ENCODE measurements at places on chromosomes 2 and 18. TPM values are rescaled to one million over a fixed set of nuclear protein-coding genes. Genes with fewer than 3 reads are reported as not detected.

- no peak overlapping the region for H3K4me3 ChIP-seq
- H3K4me1 ChIP-seq: no peaks in the 10 kb centered on the region
- H3K27me3 ChIP-seq: no peaks in the 10 kb centered on the region
- no peak for DNase-seq
- H3K36me3 ChIP-seq: no peaks in the 10 kb centered on the region
Measured at GRCh38 chr2:164644036-164644700, 22.9 kb upstream of the GRB14 start.

GRCh38 chr2:240597419-240598181 lies 11.1 kb downstream of the CAPN10 start:
- no peaks in the 10 kb centered on the region for H3K27me3 ChIP-seq
- no peak overlapping the region for H3K4me3 ChIP-seq
- H3K4me1 ChIP-seq: no peaks in the 10 kb centered on the region

DNA sequence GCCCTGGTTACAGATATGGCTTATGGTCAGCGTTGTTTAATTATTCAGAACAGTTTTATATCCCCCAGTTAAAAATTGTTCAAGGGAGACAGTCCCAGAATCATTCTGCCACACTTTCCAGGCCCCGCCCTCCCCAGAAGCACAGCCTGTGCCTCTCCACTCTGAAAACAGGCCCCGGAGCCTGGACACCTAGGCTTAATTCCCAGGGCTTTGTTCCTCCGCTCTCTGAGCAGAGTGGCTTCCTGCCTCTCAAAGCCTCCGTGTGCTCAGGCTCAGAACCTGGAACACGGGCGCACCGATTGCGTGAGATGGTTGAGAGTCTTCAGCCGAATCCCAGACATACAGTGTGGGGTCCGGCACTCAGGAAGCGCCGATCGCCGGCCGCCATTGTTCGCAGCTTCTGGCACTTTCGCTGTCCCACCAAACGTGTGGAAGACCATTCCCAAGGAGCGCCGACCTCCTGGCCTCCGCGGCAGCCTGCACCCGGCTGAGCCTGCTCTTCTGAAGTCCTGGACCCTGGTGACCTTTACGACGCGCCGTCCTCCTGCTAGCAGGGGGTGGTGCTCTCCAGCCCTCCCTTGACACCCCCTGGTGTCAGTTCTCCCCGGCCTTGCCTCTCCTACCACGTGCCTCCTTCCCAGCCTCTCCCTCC lies 45.6 kb downstream of the TWIST2 start:
- no peak overlapping the region for H3K4me3 ChIP-seq
- no peak for DNase-seq
- no peak overlapping the region for H3K27ac ChIP-seq
- no peaks in the 10 kb centered on the region for H3K27me3 ChIP-seq
- no peaks in the 10 kb centered on the region for H3K36me3 ChIP-seq
- no peaks in the 10 kb centered on the region for H3K4me1 ChIP-seq

DNA sequence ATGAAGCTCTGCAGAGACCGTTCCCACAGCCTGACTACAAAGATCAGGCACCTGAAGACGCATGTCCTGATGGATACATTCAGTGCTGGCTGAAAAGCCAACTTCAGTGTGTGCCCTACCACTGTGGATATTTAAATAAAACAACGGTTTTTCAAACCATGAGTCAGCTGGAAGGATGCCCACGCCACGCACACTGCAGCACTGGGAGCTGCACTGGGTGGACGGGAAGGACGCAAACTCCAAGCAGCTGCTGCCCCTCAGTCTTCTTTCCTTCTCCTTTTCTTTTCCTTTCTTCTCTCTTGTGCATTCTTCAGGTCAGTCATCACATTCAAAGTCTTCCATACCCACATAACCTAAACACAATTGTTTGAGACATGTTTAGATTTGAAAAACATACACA lies 7.9 kb downstream of the TMEM18 start:
- peak; percentile 85 for DNase-seq
- H3K27ac ChIP-seq: no peak overlapping the region
- H3K4me1 ChIP-seq: no peaks in the 10 kb centered on the region
- H3K36me3 ChIP-seq: no peaks in the 10 kb centered on the region
- H3K4me3 ChIP-seq: no peak overlapping the region

DNA sequence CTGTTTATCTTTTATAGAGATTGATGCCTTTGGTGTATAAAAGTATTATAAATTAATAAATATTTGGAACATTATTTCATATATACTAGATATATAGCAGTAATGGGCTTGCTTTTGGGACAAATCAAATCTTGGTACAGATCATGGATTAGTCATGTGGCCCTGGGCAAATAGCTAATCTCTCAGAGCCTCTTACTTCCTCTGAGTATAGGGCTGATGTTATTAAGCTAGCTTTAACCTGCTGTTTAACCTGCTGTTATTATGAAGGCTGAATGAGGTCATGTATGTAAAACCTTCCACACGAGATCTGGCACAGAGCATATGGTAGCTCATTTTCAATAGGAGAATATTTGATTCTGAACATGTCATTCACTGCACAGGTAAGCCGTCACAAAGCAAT lies 5.7 kb downstream of the ITGB6 start:
- H3K4me1 ChIP-seq: no peaks in the 10 kb centered on the region
- no peaks in the 10 kb centered on the region for H3K27me3 ChIP-seq
- H3K4me3 ChIP-seq: no peak overlapping the region
- no peaks in the 10 kb centered on the region for H3K36me3 ChIP-seq

GRCh38 chr2:207513551-207514257 lies 16.1 kb upstream of the CREB1 start:
- H3K27ac ChIP-seq: no peak overlapping the region
- H3K27me3 ChIP-seq: no peaks in the 10 kb centered on the region
- no peaks in the 10 kb centered on the region for H3K4me1 ChIP-seq
- DNase-seq: no peak
- no peak overlapping the region for H3K4me3 ChIP-seq
- no peaks in the 10 kb centered on the region for H3K36me3 ChIP-seq

- no peaks in the 10 kb centered on the region for H3K36me3 ChIP-seq
- no peak overlapping the region for H3K4me3 ChIP-seq
- H3K27me3 ChIP-seq: no peaks in the 10 kb centered on the region
- no peak for DNase-seq
Measured at GRCh38 chr2:75612862-75613243, 33.7 kb upstream of the MRPL19 start.

- H3K27me3 ChIP-seq: peaks cover 21% of the 10 kb centered on the region
- peak overlapping the region; percentile 82 for H3K27ac ChIP-seq
- DNase-seq: peak; percentile 51
- H3K4me3 ChIP-seq: peak overlapping the region; percentile 45
Measured at GRCh38 chr2:181456660-181457120, 496 bp upstream of the ITGA4 start.

GRCh38 chr2:234981197-234982095 lies 29.6 kb downstream of the SH3BP4 start:
- no peaks in the 10 kb centered on the region for H3K36me3 ChIP-seq
- peak; percentile 75 for DNase-seq
- no peaks in the 10 kb centered on the region for H3K27me3 ChIP-seq

DNA sequence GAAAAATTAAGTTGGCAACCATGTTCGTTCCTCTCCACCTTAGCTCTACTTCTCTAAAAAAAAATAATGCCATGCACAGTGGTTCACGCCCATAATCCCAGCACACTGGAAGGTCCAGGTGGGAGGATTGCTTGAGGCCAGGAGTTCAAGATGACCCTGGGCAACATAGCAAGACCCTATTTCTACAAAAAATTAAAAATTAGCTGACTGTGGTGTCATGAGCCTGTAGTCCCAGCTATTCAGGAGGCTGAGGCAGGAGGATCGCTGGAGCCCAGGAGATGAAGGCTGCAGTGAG lies 40.1 kb upstream of the NPAS2 start:
- no peaks in the 10 kb centered on the region for H3K27me3 ChIP-seq
- DNase-seq: no peak
- H3K4me3 ChIP-seq: no peak overlapping the region
- H3K36me3 ChIP-seq: no peaks in the 10 kb centered on the region
- no peak overlapping the region for H3K27ac ChIP-seq

CYRIA gene
- 16.6 TPM for total RNA-seq

LONRF2 gene
- 30.5 TPM for total RNA-seq

COL3A1 gene
- 231 TPM for total RNA-seq

NEDD4L gene
- total RNA-seq: 37.6 TPM

RBMS1 gene
- 37.3 TPM for total RNA-seq
